NCI-H2107 (cell line): ENCODE measurements at places on chromosomes 1 and 21.

DNA sequence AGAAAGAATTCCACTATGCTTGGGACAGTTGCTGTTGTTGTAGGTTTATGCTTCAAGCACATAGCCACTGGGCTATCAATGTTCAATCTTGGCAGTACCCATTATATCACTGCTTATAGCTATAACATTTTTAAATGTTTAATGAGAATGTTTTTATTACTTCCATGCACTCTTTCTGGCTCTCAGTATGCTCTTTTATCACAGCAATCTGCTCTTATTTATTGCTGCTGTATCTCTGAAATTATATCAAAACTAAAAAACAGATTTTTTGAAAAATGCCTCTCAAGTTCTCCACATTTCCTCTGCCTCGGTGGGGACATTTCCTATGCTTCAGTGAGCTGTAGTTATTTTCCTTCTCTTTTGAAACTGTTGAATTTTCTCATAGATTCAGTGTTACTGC lies 5.4 kb upstream of the SGIP1 start:
- DNase-seq: no peak

- DNase-seq: no peak
These were observed 32.3 kb upstream of the ID3 start for GRCh38 chr1:23591460-23592208.

- no peak for DNase-seq
These were observed 3.6 kb upstream of the MXRA8 start for GRCh38 chr1:1361982-1362423.

- DNase-seq: no peak
These were observed 704.9 kb upstream of the CHRM3 start for GRCh38 chr1:238681451-238681850.

- DNase-seq: no peak
These were observed 8.7 kb upstream of the COL6A1 start for GRCh38 chr21:45972716-45973474.

DNA sequence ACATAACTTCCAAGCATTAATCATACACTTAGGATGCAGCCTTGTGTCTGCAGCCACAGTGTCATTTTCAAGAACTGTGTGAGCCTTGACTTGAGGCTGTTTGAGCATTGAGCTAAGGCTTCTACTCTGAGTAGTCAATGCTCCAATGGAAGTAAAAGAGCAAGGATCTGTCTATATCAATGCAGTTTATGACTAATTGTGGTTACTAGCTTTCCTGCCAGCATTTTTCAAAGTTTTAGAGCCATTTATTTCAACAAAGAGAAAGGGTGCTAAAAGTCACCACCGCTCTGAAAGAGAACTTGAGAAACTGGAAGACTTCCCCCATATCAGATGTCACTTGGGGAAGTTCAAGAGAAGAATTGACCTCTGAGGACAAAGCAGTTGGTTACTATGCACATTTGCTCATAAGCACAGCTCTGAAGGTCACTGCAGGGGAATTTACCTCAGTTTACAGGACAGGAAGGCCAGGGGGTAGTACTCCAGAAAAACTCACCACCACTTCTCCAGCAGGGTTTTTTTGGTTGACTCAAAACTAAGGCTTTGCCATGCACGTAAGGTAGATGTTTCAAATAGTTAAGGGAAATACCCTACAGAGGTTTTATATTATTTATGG lies 24.5 kb upstream of the RGS1 start:
- DNase-seq: no peak

DNA sequence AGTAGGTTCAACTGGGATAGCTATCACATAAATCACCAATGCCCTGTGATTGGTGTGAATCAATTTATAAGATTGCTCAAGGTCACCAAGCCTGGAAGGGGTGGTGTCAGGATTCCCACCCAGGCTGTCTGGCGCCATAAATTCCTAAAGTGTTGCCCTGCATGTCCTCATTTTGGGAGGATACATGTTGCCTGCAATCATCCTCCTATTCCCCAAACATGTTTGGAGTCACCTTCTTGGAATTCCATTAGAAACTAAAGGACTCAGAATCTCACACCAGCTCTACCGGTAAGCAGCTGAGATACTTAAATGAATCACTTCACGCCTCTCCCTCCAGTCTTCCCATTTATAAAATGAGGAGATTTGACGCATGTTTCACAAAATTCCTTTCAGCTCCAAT lies 54.1 kb upstream of the SLC45A1 start:
- no peak for DNase-seq
